IMR-90 (cell line): ENCODE measurements at places on chromosomes 3 and 15. TPM values are rescaled to one million over a fixed set of nuclear protein-coding genes. Genes with fewer than 3 reads are reported as not detected.

The WDR93 gene
- not detected in 2 replicates for total RNA-seq

GRCh38 chr15:80856809-80857377 is 77.7 kb downstream of the CEMIP start:
- no peak for DNase-seq

GRCh38 chr3:178895178-178895789 is 176.3 kb downstream of the ZMAT3 start:
- no peak for DNase-seq

GRCh38 chr15:32730677-32731654 is 13.2 kb downstream of the GREM1 start:
- DNase-seq = no peak

The TRIM71 gene
- total RNA-seq = not detected in 2 replicates

- DNase-seq = no peak
Observed at GRCh38 chr3:154584974-154585373, 155.0 kb upstream of the GPR149 start.

The CASR gene
- total RNA-seq = not detected in 2 replicates

DNA sequence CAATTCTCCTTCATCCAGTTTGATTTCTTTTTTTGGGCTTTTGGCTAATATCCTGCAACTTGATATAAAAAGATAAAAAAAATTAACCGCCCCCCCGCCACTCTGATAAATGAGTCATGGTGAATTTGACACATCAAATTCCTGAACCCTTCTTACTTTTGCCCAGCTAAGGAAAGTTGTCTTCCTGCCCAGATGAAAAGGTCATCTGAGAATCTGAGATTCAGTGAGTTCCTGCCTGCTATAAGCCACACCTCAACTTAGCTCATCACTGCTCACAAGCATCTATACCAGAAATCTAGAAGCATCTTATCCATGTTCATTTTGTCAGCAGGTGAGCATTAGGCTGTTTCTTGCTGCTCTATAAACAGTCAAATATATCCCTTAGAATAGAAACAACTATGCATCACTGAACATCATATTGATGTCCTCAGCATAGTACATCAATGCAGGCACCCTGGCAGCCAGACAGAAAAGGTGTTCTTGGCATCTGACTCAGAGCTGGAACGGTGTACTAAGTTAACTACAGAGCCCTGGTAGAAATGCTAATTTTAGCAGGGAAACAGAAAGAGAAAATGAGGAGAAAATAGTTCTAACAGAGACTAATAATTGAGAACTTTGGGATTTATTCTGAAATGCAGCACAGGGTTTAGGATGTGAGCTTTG is 77.1 kb downstream of the SEMA6D start:
- DNase-seq = no peak

- DNase-seq = peak; percentile 24
Observed at GRCh38 chr3:116951610-116952009, 242.0 kb downstream of the TUSC7 start.

The TRIM59 gene
- 65.4 and 68.3 TPM in 2 replicates for total RNA-seq

The EIF4G1 gene
- 225 TPM in 2 replicates for total RNA-seq

DNA sequence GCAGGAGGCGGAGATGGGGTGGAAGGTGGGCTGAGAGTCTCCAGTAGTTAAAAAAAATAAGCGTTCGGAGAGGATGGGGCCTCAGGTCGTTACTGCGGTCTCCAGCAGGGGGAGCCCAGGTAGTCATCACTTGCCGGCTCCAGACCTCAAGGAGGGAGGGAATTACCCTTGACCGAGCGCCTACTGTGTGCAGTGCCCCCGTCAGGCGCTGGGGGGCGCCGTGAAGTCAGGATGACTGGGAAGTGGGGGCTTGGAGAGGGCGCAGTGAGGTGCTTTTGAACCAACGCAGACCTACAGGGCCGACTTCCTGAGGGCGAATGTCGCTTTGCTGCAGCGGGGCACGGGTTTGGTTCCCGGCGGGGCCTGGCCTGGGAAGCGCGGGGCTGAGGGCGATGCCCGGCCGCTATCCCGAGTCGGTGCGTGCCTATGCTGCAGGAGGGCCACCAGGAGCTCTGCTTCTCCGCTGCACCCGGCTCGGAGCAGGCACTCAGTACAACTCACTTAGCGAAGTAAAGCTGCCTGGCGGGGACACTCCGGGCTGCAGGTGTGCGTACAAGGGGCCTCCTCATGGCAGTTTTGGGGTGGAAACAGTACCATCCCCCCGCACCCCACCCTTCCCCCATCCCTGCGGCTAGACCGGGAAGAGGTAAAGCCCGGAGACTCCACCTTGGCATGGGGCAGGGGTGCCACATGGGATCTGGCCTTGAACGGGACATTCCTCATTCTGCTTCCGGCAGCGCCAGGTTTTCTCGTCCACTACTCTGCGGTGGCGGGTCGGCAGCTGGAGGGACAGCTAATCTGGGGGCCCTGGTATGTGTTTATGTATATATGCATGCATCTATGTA is 79.8 kb downstream of the RHCG start:
- peak; percentile 50 for DNase-seq

The IQCF5 gene
- not detected in 2 replicates for total RNA-seq

The STT3B gene
- total RNA-seq = 86.4 and 143 TPM in 2 replicates

The MAP6D1 gene
- total RNA-seq = 1.9 and 2.7 TPM in 2 replicates

DNA sequence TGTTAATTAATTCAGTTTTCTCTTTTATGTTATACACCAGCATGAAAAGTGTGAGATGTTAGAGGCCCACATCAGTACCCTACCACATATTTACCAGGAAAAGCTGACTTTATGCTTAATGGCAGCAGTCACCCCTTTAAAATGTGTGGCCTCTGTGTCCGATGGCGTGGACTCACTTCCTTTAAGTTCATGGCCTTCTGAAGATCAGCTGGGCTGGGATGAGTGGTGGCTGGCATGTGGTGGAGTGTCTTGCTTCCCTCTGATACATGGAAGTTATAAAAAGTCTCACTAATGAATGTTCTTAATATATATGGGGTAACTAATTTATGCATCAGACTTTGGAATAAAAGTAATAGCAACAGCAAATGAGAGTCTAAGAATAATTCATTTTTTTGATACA is 32.1 kb downstream of the PPARG start:
- DNase-seq = no peak

GRCh38 chr15:53831907-53832770 is 72.7 kb upstream of the WDR72 start:
- no peak for DNase-seq

The STAC gene
- 0.28 and 0.36 TPM in 2 replicates for total RNA-seq

The ROPN1B gene
- not detected in 2 replicates for total RNA-seq

- no peak for DNase-seq
Observed at GRCh38 chr3:194779729-194780224, 94.1 kb downstream of the FAM43A start.

DNA sequence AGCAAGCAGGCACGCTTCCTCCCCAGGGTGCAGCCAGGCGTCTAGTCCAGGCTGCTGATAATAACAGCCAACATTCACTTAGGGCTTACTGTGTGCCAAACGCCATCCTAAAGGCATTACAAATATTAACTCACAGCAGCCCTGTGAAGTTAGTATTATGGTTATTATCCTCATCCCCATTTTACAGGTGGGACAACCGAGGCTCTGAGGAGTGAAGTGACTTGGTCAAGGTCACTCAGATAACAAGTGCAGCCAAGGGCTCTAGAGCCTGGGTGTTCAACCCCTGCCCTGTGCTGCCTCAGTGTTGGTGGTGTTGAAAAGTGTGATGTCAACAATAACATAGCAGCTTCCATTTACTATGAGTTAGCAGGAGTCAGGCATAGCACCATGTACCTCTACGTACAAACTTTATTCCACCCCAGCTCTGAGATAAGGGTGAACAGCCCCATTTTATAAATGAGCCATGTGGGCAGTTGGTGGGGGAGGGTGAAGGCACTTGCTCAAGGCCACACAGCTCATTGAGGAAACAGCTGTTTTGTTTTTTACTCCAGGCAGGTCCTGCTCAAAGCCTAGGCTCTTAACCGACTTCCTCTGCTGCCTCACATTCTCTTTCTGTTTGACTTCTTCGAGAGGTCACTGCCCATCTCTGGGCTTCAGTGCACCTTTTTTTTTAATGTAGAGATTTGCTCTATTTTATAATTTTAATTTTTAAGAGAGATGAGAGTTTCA is 24.0 kb upstream of the TRH start:
- DNase-seq = no peak

DNA sequence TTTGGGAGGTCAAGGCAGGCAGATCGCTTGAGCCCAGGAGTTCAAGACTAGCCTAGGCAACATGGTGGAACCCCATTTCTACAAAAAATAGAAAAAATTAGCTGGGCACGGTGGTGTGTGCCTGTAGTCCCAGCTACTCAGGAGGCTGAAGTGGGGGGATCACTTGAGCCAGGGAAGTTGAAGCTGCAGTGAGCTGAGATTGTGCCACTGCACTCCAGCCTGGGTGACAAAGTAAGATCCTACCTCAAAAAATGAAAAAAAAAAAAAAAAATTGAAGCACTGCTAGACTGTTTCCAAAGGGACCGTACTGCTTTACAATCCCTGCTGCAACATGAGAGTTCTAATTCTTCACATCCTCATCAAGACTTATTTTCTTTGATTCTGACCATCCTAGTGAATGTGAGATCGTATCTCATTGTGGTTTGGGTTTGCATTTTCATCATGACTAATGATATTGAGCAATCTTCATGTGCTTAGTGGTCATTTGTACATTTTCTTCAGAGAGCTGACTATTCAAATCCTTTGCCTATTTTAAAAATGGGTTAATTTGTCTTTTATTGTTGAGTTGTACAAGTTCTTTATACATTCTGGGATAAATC is 10.8 kb downstream of the CMTM8 start:
- DNase-seq = peak; percentile 76

DNA sequence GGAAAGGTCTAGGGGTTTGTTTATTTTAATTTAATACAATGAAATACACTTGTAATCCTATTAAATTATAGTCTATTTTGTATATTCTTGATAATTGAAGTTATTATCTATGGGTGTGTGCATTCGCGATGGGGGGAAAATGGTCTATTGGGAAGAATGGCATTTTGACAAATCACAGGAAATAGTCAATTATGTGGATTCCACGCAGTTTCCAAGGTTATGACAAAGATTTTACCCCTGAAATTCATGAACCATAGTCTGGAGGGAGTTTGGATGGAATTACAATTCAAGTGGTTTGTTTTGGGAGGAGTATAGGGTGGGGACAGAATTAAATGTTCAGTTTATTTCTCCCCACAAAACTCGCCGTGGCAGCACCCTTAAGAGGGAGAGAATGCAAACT is 66.5 kb downstream of the RBMS3 start:
- DNase-seq = no peak

- DNase-seq = no peak
Observed at GRCh38 chr3:106213954-106214353, 345.1 kb upstream of the CBLB start.

The EXOSC7 gene
- total RNA-seq = 62.2 and 96.9 TPM in 2 replicates

The SLC22A13 gene
- under 0.01 TPM in 2 replicates for total RNA-seq

GRCh38 chr3:43879166-43879565 is 188.4 kb downstream of the ABHD5 start:
- no peak for DNase-seq

DNA sequence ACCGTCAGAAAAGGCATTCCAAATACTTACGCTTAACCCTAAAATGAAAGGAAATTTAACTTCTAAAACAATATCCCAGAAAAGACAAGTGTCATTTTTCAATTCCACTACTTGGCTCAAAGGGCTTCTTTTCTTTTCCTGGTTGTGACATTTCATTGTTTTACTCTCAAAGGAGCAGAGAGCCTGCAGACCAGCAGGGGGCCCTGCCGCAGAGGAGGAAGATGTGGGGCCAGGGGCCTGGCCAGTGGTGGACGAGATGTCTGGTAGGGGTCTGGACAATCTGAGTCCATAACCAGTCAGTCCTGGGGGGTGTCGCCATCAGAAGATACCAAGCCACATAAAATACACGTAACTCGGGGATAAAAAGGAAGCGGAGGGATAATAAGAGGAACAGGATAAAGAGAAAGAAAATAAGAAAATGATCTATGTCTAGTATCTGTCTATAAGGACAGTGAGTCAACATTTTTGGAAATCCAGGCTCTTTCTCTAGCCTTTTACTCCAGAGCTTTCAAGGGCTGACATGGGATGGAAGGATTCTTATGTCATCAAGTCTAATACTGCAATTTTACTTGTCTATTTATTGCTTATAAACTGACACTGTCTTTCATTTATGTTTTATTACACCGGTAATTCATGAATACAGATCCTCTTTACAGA is 54.2 kb upstream of the ARHGEF3 start:
- DNase-seq = no peak

The SERPINI1 gene
- 0.36 and 1.1 TPM in 2 replicates for total RNA-seq

- no peak for DNase-seq
Observed at GRCh38 chr3:40035177-40035576, 225.8 kb downstream of the MYRIP start.

GRCh38 chr3:159916052-159916451 is 72.6 kb upstream of the IL12A start:
- DNase-seq = no peak

The MYRIP gene
- not detected in 2 replicates for total RNA-seq

DNA sequence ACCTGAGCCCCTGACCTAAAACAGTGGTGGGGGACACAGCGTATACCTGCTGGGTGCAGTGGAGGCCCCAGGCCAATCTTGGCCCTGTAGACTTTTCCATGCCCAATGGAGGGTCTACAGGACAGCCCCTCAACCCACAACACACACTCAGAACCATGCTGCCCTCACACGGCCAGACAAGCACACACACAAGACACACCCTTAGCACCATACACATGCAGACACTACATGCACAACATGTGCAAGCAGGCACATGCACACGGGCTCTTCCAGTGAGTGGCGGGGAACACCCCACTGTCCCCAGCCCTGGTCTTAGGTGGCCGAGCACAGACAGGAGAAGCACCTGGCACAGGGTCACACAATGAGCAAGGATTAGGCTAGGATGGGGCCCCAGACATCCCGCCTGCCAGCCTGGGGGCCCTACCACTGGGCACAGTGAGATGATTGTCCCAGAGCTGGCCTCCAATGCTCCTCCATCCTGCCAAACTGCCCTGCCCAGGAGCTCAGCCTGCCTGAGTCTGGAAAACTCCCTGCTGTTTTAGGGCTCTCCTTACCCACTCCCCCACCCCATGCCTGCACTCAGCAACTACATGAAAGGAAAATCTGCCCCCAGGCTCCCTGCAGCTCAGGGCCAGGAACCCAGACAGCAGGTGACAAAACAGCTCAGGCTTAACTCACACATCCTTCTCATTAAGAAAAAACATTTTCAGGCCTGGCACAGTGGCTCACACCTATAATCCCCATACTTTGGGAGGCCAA is 15.8 kb downstream of the IQSEC1 start:
- DNase-seq = no peak

The SYNPR gene
- total RNA-seq = not detected in 2 replicates

The ADAMTSL3 gene
- under 0.01 TPM in 1 of 2 replicates, not detected in the other for total RNA-seq

- peak; percentile 88 for DNase-seq
Observed at GRCh38 chr15:63051156-63052066, 8.9 kb downstream of the TPM1 start.
